ENCODE measurements at places on chromosomes 6 and 20. TPM values are rescaled to one million over a fixed set of nuclear protein-coding genes. Genes with fewer than 3 reads are reported as not detected.

GRCh38 chr6:35461270-35461669 lies 6.9 kb upstream of the RPL10A start:
- no peak for DNase-seq

GRCh38 chr6:6686748-6687601 lies 98.5 kb downstream of the LY86 start:
- DNase-seq, result peak; percentile 72

- DNase-seq, result no peak
These were observed 3.3 kb upstream of the PACSIN1 start for GRCh38 chr6:34462551-34462971.

DNA sequence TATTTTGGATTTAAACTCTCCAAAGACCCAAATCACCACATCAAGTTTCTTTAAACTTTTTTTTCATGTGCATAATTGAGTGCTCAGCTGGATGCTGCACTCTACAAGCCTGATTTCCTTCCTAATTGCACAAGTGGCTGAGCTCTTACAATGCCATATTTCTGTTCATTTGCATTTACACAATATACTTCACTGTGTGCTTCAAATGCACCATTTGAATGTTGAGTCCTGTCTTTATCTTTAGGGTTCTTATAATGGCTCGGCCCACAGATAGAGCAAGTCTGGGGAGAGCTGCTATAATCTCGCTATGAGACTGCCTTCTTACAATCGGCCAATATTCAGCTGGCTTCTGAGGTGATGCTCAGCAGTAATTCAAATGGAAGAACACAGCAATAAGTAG lies 200.6 kb upstream of the MAP3K7 start:
- no peak for DNase-seq

GRCh38 chr6:91781946-91782345 lies 1195.1 kb upstream of the MAP3K7 start:
- no peak for DNase-seq

GRCh38 chr20:56750430-56750829 lies 121.3 kb downstream of the TFAP2C start:
- DNase-seq, result peak; percentile 26

DNA sequence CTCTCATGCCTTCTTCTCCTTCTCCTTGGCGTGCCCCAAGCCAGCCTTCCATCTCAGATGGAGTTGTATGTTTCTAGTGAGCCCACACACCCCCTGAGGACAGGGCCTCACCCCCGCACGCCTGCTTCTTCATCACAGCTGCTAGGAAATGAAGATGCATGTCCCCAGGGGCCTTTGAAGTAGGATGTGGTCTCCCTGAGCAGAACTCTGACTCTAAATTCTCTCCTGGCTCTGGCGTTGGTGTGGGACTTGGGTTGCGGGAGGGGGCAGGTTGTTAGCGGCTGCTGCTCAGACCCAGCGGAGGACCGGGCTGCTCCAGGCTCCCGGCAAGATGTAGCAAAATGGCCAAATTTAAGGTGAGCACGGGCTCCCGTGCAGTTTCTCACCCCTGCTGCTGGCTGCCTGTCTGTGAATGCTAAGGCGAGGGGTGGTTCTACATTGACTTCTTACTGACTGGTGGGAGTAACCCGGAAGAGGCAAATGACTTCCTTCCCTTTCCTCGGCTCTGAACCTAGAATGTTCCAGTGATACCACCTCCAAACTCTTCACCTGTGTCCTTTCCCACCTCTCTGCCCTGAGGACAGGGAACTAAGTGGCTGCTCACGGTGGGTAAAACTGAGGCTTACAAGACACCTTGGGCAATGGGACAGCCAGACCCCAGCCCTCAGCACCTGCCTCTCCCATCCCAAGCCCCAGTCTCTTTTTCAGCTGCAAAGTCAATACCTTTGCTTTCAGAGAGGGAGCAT lies 8.8 kb downstream of the SYNJ2 start:
- no peak for DNase-seq

DNA sequence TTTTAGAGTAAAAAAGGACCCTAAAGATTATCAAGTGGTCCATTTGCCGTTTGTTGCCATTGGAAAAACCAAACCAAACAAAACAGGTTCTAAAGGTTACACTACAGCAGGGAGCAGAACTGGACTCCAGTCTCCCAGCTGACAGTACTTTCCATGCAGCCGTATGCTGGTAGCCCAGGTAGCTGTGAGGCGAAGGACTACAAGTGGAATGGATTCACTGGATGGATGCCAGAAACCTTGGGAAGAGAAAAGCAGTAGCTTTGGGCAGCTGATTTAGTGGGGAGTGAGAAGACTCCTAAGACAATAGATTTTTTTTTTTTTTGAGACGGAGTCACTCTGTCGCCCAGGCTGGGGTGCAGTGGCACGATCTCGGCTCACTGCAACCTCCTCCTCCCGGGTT lies 88.3 kb downstream of the SASH1 start:
- no peak for DNase-seq

DNA sequence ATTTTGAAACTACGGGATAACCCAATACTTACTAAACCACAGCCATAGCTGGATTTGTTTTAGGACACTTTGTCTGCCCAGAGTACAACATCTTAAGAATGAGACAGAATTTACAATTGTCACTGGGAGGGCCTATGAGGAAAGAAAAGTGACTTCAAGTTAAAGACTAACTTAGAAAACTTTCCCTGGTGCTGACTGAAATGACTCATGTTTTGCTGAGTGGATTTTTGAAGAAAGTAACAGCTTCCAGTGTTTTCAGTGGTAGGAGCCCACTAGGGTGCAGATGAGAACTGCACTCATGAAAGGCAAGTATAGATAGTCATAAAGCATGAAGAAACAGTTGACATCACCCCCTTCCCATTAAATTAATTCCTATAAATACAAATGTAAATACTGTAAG lies 988.2 kb upstream of the MAP3K7 start:
- no peak for DNase-seq

DNA sequence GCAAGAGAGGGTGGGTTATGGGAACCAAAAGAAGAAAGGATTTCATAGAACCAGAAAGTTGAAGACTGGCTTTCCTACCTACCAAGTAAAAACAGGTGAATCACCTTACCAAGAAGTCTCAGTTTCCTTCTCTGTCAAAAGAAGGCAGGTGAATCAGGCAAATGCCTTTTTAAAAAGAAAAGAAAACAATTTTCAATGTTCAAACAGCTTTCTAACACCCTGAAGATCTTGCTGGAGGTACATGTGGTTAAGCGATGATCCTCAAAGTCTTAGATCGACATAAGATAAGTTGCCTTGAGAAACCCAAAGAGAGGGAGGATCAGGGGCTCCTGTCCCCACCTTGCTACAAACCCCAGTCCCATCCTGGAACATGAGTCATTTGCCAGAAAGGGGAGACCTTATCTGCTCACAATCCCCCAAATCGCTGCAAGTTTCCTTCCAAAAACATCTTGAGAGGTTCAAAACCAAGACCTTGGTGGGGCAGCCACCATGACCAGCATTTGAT lies 71.6 kb downstream of the NFATC2 start:
- no peak for DNase-seq

DNA sequence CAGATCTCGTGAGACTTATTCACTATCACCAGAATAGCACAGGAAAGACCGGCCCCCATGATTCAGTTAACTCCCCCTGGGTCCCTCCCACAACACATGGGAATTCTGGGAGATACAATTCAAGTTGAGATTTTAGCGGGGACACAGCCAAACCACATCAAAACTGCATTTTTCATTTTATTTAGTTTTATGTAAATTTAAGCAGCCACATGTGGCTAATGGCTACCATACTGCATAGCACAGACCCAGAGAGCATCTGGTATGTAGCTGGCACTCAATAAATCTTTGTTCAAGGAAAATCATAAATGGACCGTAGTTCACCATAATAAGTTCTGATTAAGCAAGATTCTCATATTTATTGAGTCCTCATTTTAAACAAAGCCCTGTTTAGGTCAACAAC lies 15.3 kb downstream of the GFOD1 start:
- DNase-seq, result no peak

DNA sequence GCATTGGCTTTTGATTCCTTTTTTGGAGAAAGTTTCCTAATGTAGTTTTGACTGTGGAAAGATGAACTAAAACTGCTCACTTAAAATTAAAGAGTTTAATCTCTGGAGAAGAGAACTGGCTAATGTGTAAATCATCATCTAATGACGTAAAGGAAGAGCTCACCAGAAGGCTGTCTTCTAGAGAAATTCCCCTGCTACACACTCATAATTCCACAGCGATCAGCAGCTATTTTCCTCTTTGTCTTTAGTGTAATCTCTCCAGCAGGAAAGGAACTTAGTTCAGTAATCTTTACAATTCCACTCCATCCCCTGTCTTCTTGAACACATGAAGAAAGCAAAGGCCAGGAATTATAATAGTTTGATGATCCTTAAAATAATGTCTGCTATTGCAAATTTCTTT lies 15.8 kb downstream of the SPTLC3 start:
- no peak for DNase-seq

- no peak for DNase-seq
These were observed 2.1 kb downstream of the FAM110A start for GRCh38 chr20:835608-836045.

DNA sequence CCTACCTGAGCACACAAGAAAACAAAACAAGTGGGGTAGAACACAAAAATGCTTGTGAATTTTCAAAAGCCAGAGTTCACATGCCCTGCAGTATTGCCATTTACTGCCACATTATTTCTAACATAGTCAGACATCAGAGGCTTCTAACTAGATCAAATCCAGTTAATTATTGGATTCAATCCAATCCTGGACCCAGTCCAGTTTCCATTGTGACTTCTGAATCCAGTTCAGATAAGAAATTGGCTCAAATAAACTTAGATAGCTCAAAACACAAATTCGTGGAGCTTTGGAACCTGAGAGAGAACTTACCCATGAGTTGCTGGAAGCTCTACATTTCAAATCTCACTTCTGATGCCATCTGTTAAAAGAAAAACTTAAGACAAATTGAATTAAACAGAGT lies 85.2 kb upstream of the ANKEF1 start:
- no peak for DNase-seq

GRCh38 chr6:19549109-19549508 lies 288.1 kb upstream of the ID4 start:
- no peak for DNase-seq

- DNase-seq, result no peak
These were observed 160.4 kb downstream of the BTBD9 start for GRCh38 chr6:38479331-38479730.

- DNase-seq, result no peak
These were observed 14.9 kb downstream of the CST3 start for GRCh38 chr20:23622839-23623343.

GRCh38 chr6:86856379-86856778 lies 80.9 kb upstream of the HTR1E start:
- DNase-seq, result no peak

DNA sequence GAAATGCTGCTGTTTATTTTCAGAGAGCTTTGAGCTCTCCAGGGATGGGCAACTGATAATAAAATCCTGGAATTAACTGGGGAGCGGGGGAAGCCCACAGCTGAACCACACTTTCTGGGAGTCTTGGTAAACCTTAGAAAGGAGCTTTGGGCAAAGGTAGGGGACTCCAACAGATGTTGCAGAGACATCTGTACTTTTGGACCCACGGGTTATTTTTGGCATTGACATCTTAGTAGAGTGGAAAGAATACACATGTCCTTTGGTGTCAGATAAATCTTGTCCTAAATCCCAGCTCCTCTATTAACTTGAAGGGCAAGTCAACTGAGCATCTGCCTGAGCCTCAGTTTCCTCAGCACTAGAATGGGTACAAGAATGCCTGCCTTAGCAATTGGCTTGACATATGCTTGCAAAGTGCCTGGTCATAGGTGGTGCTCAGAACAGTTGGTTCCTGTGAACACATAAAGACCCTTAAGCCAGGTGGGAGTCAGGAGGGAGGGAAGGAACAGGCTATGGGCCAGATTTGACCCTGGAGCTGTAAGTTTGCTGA lies 5.8 kb downstream of the SLC22A3 start:
- DNase-seq, result no peak

DNA sequence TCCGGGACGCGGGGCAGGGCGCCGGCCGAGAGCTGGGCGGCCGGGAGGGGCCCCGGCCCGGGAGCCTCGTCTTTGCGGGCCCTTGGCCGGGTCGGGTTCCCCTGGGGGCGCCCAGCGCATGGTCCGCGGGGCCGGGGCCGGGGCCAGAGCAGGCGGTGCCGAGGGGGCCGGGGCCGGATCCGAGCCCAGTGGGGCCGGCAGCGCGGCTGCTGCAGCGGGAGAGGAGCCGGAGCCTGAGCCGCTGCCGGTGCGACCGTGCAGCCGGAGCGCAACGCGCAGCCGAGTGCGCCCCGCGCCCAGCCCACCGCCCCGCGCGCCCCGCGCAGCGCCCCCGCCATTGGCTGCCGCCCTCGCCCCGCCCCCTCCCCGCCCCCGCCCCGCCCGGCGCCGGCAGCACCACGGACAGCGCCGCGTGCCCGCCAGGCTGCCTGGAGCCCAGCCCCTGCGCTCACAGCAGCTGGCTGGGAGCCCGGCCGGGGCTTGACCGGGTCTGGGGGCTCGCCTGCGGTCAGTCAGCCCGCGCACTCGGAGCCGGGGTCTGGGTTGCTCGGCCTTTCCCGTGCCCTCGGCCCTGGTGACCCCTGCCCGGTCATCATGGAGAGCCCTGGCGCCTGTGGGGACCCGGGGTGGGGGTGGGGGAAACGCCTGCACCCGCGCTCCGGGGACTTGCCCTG lies at the start of gene HRH3:
Gene HRH3, minus strand, starts transcription at position 287 of the 674 bp plus-strand sequence. CDS start 308 bp downstream, outside the sequence.
- DNase-seq, result peak; percentile 67

GRCh38 chr20:39429726-39430125 lies 467.6 kb downstream of the DHX35 start:
- DNase-seq, result peak; percentile 15

- DNase-seq, result no peak
These were observed 70.0 kb downstream of the NRSN1 start for GRCh38 chr6:24195836-24196597.

DNA sequence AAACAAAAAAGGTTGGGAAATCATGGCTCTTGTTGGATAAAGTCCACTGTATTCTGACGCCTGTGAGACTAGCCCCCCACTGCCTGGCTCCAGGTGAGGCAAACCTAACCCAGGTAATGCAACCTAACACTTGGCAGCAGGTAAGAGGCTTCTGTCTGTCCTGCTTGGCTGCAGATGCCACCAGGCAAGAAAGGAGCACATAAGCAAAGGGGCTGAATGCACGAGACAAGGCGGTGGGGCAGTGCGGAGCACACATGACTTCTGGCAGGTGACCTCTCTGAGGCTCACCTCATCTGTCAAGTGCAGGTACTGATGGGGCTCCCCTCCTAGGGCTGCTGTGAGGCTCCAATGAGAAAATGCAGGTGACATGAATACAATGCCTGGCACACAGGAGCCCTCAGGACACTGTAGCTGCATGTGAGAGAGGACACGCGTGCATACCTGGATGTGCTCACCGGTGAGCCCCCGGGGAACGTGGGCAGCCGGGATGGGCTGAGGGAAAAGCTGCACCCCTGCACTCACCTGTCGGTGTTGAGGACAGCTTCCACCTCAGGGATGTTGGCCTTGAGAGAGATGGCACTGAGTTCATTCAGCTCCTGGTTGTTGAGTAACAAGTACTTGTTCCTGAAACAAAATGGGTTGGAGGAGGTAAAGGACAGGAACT lies 54.1 kb downstream of the MYH7B start:
- DNase-seq, result no peak

The TFAP2C gene
- polyA plus RNA-seq, result 0.88 TPM

The LY6G6D gene
- polyA plus RNA-seq, result not detected

The MDFI gene
- 39.6 TPM for polyA plus RNA-seq

The TMEM170B gene
- 8.2 TPM for polyA plus RNA-seq

The HCRTR2 gene
- polyA plus RNA-seq, result 0.34 TPM

The UNC93A gene
- polyA plus RNA-seq, result 7.8 TPM

The MUC22 gene
- not detected for polyA plus RNA-seq

The THBS2 gene
- 10.3 TPM for polyA plus RNA-seq

The HLA-DQA1 gene
- 1.7 TPM for polyA plus RNA-seq

The SLC23A2 gene
- 18.2 TPM for polyA plus RNA-seq

The NFATC2 gene
- polyA plus RNA-seq, result 1.6 TPM

The MEI4 gene
- polyA plus RNA-seq, result 1.8 TPM
